ENCODE measurements at places on chromosomes 3 and 15.

- DNase-seq, result no peak
Measured at GRCh38 chr3:189721873-189722665, 90.9 kb downstream of the TP63 start.

DNA sequence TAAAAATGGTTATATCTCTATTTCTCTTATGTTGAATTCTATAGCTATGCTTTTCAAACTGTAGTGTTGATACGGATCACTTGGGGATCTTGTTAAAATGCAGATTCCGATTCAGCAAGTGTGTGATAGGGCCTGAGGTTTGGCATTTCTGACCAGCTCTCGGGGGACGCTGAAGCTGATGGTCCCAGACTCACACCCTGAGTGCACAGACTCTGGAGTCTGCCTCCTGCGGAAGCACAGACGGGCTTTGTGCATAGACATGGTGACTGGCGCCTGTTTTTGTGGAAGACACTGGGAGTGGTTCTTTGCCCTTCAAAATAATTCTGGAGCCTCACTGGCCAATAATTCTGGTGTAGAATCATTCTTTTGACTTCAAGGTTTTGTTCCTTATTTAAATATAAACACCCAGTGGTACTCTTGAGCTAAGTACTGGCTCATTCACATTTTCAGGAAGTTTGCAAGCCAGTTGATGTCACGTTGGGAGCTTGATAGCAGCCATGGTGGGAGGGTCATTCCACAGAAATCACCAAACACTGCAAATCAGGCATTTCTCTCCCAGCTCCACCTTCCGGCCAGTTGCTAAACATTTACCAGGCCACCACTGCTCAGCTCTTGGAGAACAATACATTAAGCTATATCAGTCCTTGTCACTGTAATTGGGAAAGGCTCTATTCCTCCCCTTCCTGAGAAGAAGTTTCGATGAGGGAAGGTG, 19.2 kb downstream of the CLDN11 start:
- DNase-seq, result no peak

- no peak for DNase-seq
Measured at GRCh38 chr3:183439515-183439914, 11.1 kb upstream of the MCF2L2 start.

GRCh38 chr3:111598552-111598951, 3.4 kb upstream of the ZBED2 start:
- DNase-seq, result no peak

DNA sequence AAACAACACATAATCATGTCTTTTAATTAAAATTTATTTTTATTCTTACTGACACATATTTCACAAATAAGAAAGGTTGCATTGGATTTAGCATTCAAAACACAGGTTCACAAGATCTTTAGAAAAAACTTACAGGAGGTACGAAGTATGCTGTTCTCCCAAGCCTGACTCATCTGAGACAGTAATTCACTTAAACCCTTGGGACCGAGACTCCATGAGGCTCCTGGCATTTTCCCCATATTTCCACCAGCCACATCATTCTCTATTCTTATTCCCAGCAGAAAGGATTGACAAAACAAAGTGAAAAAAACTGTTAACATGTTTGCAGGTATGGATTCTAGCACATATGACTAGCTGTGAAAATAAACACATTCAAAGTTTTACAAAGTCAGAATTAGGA, 52.6 kb downstream of the CNTN3 start:
- DNase-seq, result peak; percentile 51

GRCh38 chr3:133208184-133208583, 170.0 kb downstream of the TMEM108 start:
- no peak for DNase-seq

DNA sequence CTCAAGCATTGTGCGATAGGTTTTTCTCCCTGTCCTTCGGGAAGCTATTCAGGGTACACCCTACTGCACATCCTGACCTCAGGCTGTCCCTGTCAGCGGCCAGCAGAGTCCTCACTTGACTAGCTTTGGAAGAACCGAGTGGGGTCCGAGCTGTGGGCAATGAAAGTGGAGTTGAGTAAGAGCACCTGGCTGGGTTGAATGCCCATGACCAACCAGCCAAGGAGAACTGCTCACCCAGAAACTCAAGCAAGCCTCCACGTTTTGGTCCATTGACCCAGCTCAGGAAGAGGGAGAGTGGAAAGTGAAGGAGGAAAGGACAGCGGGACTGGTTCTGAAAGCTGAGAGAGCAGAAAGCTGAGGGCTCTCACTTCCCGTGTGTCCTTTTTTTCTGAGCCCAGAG, 36.0 kb upstream of the HDGFL3 start:
- DNase-seq, result no peak

DNA sequence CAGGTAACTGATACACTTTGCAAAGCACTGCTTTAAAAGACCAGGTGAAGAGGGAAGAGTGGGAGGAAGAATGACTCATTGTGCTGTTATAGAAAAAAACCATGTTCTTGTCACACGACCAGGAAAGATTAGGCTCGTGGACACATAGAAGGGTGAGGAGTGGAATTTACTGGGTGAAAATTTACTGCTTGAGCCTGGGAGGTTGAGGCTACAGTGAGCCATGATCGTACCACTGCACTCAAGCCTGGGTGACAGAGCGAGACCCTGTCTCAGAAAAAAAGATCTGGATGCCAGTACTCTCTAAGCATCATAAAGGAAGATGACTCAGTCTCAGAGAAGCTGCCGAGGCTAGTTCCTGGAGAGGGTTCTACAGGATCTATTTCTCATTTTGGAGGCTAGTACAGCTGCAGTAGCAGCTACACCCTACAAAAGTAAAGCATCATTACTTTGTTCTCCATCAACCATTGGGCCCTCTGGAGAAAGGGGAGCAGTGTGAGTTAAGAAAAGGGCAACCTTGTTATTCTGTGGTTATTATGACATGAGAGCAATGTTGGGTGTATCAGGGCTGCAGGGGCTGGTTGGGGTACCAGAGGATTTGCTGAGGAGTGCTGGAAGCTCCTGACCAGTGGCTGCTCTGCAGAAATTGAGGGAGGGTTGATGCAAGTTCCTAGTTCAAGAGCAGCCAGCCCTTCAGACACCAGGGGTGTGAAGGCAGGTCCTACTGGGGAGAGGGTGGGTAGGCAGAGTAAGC, 75.4 kb downstream of the CMTM8 start:
- DNase-seq, result no peak

DNA sequence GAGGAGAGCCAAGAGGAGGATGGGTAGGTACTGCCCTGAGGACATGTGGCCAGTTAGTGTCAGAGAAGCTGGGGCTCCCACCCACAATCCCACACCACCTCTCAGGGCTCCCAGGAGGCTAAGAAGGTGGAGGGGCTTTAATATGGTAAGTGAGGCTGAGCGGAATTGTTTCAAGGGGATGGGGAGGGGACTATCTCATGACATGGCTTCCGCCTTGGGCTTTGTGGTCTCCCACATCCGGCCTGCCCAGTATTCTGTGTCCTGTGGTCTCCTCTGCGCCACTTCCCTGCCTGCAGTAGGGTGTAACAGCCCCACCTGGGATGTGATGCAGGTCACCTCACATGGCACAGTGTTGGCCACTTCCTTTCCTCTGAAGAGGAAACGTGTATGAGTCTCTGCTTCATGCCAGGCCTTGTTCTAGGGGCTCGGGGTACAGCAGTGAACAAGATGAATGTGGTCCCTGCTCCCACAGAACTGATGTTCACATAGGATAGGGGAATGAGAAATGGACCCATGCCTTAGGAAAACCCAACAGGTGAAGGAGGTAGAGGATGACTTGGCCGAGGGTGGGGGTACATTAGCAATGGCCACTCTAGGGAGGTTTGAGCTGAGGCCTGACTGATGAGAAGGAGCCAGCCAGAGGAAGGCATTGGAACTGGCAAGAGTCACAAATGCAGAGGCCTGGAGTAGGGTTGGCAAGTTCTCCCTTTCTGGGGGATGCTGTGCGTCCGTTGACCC, 3.2 kb downstream of the NEIL1 start:
- no peak for DNase-seq

DNA sequence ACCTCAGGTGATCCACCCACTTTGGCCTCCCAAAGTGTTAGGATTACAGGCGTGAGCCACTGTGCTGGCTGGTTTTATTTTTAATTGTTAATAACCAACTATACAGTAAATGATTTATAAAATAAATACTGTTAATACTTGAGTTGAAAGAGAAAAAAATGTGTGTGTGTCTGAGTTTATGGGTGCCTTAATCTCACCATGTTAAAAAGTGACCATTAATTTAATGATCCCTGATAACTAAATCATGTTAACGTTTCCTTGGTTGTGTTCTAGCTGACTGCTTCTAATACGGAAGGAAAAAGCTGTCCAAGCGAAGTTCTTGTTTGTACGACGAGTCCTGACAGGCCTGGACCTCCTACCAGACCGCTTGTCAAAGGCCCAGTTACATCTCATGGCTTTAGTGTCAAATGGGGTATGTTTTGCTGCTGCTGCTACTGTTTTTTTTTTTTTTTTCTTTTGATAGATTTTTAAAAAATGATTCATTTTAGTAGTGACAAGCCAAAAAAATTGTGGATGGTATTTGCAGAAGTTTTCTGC, 113.5 kb downstream of the GHSR start:
- no peak for DNase-seq

DNA sequence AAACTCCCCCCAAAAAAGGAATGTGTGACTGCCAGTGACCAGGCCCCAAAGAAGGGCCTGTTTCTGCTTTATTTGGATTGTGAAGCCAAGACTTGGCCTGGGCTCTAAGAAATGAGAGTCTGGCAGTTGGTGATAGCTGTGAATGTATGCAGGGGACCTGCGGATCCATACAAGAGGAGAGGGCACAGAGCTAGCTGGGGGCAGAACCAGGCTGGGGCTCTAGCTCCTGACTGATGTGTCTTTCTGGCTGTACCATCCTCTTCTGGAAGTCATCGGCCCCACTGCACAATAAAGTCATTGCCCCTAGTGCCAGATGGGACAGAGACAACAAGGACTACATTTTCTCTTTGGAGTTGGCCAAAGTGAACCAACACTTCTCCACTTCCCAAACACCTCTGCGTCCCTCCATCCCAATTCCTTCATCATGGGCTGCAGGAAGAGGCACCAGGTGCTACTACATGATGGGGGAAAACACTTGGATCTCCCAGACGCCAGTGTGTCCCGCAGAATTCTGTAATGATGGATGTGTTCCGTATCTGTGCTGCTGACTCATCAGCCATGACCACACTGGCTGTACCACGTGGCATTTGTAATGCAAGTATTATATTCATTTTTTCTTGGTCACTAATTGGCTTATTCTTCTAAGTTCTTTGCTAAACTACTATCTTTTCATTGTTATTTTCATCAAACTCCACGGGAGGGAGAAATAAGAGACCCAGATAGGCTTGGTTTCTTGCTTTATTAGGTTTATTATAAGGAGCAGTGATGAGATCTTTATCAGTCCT, 1.7 kb upstream of the PLA2G4F start:
- DNase-seq, result no peak

DNA sequence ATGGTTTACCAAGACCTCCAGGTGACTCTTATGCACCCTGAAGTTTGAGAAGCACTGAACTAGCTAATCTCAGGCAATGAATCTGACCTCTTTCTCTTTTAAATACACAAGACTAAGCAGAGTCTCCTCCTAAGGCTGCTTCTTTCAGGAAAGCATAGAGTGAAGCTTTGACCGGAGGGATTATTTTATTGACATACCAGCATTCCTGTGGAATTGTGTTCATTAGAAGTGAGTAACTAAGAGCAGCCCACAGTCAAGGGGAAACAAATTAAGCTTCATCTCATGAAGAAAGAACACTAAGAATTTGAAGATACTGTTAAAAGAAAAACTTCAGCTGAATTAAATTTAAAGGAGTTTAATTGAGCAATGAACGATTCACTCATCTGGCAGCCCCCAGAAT, 963.5 kb downstream of the NTRK3 start:
- no peak for DNase-seq

DNA sequence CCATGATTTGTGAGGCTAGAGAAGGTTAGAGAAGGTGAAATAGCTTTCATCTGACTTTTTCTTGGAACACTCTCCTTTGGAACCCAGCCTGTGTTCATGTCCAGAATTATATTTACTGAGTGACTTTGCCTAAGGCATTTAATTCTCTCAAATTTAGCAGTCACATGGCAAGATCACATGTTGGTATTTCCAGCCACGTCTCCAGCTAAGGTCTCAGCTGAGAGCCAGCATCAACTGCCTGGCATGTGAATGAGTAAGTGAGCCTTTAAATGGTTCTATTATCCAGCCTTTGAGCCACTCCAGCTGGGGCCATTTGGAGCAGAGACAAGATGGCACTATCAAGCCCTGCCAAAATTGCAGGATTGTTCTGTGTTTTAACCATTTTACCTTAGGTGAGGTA, 130.2 kb upstream of the SGO1 start:
- DNase-seq, result no peak

GRCh38 chr3:56890448-56891091, 88.8 kb upstream of the ARHGEF3 start:
- peak; percentile 13 for DNase-seq

GRCh38 chr3:117435506-117435905, 725.9 kb downstream of the TUSC7 start:
- no peak for DNase-seq

DNA sequence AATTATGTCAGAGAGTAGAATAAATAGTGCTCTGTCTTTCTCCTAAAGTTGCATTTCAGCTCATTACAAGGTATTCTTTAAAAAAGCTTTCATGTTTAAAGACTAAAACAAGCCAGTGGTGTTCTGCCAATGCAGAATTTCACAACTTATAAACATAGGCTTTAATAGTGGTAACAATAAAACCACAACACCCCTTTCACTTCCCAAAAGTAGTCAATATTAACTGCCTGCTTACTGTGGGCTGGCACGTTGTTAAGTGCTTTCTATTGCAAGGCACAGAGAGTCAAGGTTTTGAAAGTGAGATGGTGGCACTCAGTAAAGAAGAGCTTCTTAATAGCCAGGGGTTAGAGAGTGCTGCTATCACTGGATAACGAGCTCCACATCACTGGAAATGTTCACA, 8.4 kb upstream of the RTP1 start:
- DNase-seq, result no peak

DNA sequence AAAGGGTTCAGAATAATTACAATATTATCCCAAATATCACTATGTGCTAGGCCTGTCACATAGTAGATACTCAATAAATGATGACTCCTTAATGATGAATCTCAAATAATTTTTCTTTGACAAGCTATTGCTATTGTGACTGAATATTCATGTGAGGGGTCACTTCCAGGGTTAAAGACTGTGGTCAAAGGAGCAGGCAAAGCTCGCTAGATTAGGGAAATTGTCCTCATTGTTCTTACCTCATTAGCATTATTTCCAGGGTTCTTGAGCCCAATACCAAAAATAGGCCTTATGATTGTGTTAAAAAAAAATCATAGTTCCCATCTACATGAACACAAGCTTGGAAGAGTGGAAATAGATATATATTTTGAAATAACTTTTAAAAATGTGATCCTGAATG, 252.2 kb downstream of the GAP43 start:
- DNase-seq, result no peak
